Gastrocnemius medialis (tissue), 4 donors: ENCODE measurements at places on chromosomes 16 and 17. TPM values are rescaled to one million over a fixed set of nuclear protein-coding genes. Genes with fewer than 3 reads are reported as not detected.

GRCh38 chr16:72043058-72043457 is 11.2 kb upstream of the HP start:
- H3K4me1 ChIP-seq: peaks cover 27% of the 10 kb centered on the region
- DNase-seq: peak; percentile 61
- H3K27ac ChIP-seq: peak overlapping the region; percentile 76
- no peaks in the 10 kb centered on the region for H3K36me3 ChIP-seq

VWA3A gene
- total RNA-seq: not detected

DNA sequence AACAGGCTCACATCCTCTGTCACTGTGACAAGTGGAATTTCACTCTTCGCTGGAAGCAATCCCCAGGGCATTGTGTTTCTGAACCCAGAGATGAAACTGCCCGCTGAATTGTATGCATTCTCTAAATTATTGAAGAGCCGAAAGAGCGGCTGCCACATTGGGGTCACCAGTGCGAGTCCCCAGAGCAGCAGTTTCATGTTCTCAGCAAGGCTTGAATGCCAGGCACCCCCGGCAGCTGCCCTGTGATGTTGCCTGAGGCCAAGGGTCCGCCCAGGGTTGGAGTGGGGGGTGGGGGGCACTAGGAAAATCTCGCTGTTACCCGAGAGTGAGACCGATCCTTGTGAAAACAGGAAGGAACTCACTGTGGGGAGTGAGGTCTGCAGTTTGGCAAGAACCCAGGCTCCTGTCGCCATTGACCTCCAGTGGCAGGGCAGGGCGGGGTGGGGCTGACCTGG is 20.7 kb upstream of the BCAR1 start:
- no peaks in the 10 kb centered on the region for H3K27me3 ChIP-seq
- DNase-seq: no peak
- H3K4me3 ChIP-seq: no peak overlapping the region

ASPA gene
- total RNA-seq: 4.8 TPM

GRCh38 chr17:73650617-73651200 is 6.5 kb upstream of the SDK2 start:
- H3K27ac ChIP-seq: no peak overlapping the region
- H3K4me1 ChIP-seq: no peaks in the 10 kb centered on the region
- H3K4me3 ChIP-seq: no peak overlapping the region

- no peak overlapping the region for H3K27ac ChIP-seq
- no peak overlapping the region for H3K4me3 ChIP-seq
- H3K27me3 ChIP-seq: peaks cover 3% of the 10 kb centered on the region
- H3K4me1 ChIP-seq: no peaks in the 10 kb centered on the region
- H3K36me3 ChIP-seq: no peaks in the 10 kb centered on the region
- DNase-seq: no peak
Observed at GRCh38 chr16:27181019-27181790, 22.1 kb upstream of the KDM8 start.

- no peak overlapping the region for H3K27ac ChIP-seq
- H3K27me3 ChIP-seq: no peaks in the 10 kb centered on the region
- H3K36me3 ChIP-seq: no peaks in the 10 kb centered on the region
- no peak for DNase-seq
- H3K4me3 ChIP-seq: no peak overlapping the region
Observed at GRCh38 chr16:50444526-50444925, 75.7 kb upstream of the BRD7 start.

DNA sequence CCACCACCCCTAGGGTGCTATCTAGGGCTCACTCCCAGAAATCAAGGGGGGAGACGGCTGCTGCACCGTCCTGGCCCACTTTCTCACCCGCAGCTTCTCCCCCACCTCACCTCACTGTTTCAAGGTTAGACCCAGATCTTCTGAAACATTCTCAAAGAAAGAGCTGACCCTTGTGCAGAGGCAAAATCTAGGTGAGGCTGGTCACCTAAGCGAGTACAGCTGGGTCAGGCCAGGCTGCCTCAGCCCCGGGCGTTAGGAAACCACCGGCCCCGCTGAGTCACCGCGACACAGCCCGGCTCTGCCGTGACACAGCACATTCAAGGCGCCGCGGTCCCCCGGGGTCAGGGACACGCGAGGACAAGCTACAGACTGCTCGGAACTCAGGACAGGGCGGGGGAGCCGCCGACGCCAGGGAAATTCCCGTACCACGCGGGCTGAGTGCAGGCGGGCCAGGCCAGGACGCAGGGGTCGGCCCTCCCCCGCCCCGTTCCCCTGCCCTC is 27.1 kb downstream of the GNPTG start:
- H3K4me3 ChIP-seq: peak overlapping the region; percentile 77
- no peaks in the 10 kb centered on the region for H3K27me3 ChIP-seq
- H3K4me1 ChIP-seq: peaks cover 20% of the 10 kb centered on the region
- no peaks in the 10 kb centered on the region for H3K36me3 ChIP-seq

DNA sequence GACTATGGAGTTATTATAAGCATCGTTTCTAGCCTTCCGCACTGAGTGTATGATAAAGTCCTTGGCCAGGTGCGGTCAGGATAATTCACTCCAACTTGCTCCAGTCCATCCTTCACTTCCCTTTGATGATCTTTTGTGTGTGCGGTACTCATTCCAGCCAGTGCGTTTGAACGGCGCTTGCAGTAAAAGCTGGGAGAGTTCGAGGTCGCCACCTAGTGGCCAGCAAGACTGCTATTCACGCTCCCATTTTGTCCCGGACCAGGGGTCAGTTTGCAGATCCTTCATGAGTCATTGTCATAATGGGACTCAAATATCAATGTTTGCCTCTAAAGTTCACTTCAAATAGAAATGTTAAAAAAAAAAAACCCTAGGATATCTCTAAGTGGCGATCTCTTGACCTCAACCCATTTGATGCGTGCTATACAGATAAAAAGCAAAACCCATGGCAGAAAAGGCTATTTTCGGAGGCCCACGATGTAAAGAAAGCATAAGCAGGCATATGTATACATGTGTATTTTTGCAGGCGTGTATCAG is 417.1 kb downstream of the TMEM114 start:
- H3K4me3 ChIP-seq: no peak overlapping the region
- no peaks in the 10 kb centered on the region for H3K27me3 ChIP-seq
- no peaks in the 10 kb centered on the region for H3K4me1 ChIP-seq
- peak; percentile 25 for DNase-seq

GRCh38 chr17:45676695-45677094 is 107.4 kb upstream of the CRHR1 start:
- H3K27ac ChIP-seq: no peak overlapping the region
- H3K4me3 ChIP-seq: no peak overlapping the region
- H3K27me3 ChIP-seq: peaks cover 7% of the 10 kb centered on the region

- H3K4me1 ChIP-seq: peaks cover 47% of the 10 kb centered on the region
- no peaks in the 10 kb centered on the region for H3K36me3 ChIP-seq
- H3K27me3 ChIP-seq: no peaks in the 10 kb centered on the region
Observed at GRCh38 chr17:49646391-49647255, 31.3 kb downstream of the SPOP start.

CCDC200 gene
- total RNA-seq: not detected

CLEC3A gene
- total RNA-seq: not detected

DNA sequence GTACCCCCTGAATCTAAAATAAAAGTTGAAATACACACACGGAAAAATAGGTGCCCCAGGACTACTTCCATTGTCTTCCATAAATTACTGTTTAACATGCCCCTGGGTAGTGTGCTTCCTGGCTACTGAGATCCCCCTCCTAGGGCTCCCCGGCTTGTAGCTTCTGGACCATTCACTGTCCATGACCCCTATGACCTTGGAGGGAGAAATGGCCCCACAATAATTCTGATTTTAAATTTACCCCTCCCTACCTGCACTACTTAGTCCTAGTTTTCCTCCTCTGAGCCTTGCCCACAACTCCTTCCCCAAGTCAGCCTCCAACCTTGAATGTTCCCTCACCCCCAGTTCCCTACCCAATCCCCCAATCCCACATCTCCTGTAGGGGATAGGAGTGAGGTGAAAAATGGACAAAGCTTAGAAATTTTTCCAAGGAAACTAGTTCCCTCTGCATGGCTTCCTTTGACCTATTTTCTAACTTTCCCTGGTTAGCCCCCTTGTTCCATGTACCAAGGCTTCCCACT is 9.5 kb upstream of the MSL1 start:
- H3K4me3 ChIP-seq: no peak overlapping the region
- H3K4me1 ChIP-seq: peaks cover 75% of the 10 kb centered on the region
- peak overlapping the region; percentile 93 for H3K27ac ChIP-seq
- no peaks in the 10 kb centered on the region for H3K27me3 ChIP-seq
- H3K36me3 ChIP-seq: no peaks in the 10 kb centered on the region

TAT gene
- total RNA-seq: 3.7 TPM

DNA sequence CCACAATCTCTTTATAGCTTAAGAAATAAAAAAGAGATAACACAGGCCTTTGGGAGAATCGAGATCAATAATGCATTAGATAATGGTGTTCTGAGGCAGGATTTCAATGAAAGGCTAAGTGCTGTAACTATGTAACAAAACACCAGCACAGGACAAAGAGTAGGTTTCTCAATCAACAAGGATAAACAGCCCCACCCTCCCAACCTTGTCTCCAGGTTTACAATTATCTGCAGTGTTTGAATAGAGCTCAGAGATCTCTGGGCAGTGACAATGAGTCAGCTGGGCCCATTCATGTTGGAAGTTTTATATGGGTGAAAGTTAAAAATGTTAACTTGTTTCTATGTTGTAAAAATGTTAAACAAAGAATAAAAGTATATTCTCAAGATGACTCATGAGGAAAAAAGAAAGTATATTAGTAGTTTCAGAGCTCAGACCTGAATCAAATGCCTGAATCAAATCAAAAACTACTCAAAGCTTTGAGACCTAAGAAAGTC is 17.0 kb upstream of the KRT20 start:
- no peak overlapping the region for H3K27ac ChIP-seq
- H3K4me1 ChIP-seq: no peaks in the 10 kb centered on the region
- no peaks in the 10 kb centered on the region for H3K36me3 ChIP-seq

CCL1 gene
- total RNA-seq: not detected

DNA sequence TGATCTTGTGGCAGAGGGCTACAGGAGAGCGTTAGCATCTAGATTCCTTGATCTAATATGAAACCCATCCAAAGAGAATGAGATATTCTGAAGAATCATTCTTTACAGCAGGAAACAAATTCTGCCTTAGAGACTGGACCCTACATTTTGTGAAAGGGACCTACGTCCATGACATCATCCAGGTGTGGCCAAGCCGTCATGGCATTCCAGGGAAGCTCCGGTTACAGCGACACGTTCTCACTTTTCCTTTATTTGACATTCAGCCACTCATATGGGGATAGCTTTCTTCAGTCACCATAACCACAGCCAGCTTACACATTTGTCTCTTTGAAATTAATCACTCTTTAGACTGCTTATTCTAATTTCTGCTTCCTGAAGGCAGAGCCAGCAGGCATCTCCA is 408.1 kb downstream of the XYLT1 start:
- H3K27ac ChIP-seq: no peak overlapping the region
- no peaks in the 10 kb centered on the region for H3K4me1 ChIP-seq
- no peaks in the 10 kb centered on the region for H3K27me3 ChIP-seq

DNA sequence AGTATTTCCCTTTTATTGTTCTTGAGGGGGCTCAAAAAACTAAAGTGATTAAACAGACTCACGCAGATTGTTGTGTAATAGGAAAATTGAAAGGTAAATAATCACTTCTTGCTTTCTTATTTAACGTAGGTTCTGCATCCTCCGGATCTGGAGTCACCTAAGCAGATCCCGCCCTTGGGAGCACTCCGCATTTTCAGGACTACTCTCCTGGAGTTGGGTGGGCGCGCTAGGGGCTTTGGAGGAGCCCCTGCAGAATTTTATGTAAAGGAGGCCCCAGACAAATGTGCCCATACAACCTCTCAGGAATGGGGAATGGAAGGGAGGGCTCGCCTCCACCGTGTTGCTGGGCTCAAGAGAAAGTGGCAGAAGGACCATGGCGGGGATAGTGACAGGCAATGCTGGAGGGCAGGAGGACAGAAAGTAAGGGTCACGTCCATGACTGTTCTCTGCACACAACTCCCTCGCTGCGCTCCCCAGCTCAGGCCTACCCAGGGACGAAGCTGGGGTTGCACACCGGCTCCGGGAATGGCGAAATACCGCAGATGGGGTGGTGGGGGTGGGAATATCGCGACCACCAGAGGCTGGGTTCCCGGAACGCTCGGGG is 8.3 kb downstream of the MT2A start:
- H3K27me3 ChIP-seq: no peaks in the 10 kb centered on the region
- peak overlapping the region; percentile 65 for H3K27ac ChIP-seq
- H3K4me3 ChIP-seq: peak overlapping the region; percentile 47
- peaks cover 16% of the 10 kb centered on the region for H3K4me1 ChIP-seq

GRCh38 chr17:56762988-56763387 is 70.7 kb downstream of the C17orf67 start:
- no peaks in the 10 kb centered on the region for H3K27me3 ChIP-seq
- no peaks in the 10 kb centered on the region for H3K4me1 ChIP-seq
- no peak for DNase-seq
- H3K4me3 ChIP-seq: no peak overlapping the region
- no peak overlapping the region for H3K27ac ChIP-seq
- no peaks in the 10 kb centered on the region for H3K36me3 ChIP-seq

DNA sequence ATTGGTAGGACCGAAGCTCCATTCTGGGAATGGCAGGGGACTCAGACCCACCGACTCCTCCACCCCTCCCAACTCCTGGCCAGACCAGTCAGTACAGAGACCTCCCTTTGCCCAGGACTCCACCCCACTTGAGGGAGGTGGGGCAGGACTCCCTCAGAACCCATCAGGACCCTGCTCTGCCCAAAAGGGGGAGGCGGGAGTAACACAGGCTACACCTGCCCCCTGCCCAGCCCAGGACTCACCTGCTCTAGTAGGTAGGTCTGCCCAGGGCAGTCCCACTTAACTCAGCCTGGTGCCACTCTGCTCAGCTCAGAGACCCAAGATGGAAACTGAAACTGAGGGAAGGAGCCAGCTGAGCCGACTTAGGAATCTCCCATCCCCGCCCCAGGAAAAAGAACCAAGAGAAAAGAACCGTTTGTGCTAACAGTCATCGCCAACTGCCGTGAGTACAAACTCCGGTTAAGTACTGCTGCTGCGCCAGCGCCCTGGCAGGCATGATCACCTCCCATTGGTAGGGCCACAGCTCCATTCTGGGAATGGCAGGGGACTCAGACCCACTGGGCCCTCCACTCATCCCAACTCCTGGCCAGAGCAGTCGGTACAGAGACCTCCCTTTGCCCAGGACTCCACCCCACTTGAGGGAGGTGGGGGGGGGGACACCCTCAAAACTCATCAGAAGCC is 503 bp downstream of the DHX58 start:
- no peak for DNase-seq
- peaks cover 20% of the 10 kb centered on the region for H3K4me1 ChIP-seq
- peak overlapping the region; percentile 52 for H3K4me3 ChIP-seq
- no peaks in the 10 kb centered on the region for H3K27me3 ChIP-seq
- peak overlapping the region; percentile 93 for H3K27ac ChIP-seq

- no peak overlapping the region for H3K27ac ChIP-seq
- H3K4me1 ChIP-seq: peaks cover 2% of the 10 kb centered on the region
- no peak for DNase-seq
- no peaks in the 10 kb centered on the region for H3K36me3 ChIP-seq
Observed at GRCh38 chr16:73485880-73486279, 438.0 kb upstream of the ZFHX3 start.

HOXB7 gene
- 3.0 TPM for total RNA-seq

GLP2R gene
- not detected for total RNA-seq

BAIAP3 gene
- 3.7 TPM for total RNA-seq

SLC39A11 gene
- 28.4 TPM for total RNA-seq
